ENCODE measurements at places on chromosomes 16 and 17.

- no peak for DNase-seq
These were observed 79.0 kb downstream of the HAPSTR1 start for GRCh38 chr16:9170470-9170869.

DNA sequence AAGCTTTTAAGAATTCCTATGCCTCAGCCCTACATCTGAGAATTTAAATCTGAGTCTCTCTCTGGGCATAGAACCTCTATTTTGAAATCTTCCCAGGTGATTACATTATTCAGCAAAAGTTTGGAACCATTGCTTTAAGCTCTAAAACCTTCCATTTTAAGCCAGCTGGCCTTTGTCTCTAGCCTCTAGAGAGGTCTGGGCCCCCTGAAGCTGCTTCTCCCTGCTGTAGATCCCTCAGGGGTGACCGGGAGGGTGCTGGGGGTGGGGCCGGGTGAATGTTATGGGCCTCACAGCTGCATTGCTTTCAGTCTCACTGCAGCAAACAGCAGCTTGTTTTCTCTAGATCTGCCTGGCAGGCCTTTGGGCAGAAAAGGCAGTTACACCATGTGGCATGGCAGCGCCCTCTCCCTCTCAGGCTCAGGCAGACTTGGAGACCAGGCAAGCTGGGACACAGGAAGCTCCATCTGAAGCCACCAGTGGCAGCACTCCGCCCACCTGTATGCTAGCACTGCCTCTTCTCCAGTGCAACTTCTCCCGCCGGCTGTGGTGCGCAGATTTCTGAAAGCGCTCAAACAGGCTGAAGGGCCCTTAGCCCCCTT lies 66.3 kb downstream of the MPRIP start:
- DNase-seq, result no peak

DNA sequence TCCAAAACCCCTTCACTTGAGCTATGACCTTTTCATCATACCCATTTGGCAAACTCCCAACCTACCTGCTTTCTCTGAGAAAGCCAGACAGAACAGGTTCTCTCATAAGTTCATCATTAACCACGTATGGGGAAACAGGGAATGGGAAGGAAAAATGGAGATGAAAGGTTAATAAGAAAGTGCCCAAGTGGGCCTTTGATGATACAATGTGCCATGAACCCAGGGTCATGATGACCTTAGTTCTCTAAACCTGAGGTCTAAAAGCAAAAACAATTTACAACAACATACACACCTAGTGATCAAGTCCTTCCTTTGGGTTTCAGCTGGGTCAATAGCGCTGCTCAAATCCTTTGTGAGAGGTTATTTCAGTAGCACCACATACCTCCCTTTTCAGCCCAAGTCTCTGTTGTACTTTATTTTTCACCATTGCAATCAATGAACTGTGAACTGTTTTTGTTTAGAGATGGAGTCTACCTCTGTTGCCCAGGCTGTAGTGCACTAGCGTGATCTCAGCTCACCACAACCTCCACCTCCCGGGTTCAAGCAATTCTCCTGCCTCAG lies 14.5 kb upstream of the RANGRF start:
- no peak for DNase-seq

GRCh38 chr16:65065031-65065430 lies 56.8 kb downstream of the CDH11 start:
- DNase-seq, result no peak

DNA sequence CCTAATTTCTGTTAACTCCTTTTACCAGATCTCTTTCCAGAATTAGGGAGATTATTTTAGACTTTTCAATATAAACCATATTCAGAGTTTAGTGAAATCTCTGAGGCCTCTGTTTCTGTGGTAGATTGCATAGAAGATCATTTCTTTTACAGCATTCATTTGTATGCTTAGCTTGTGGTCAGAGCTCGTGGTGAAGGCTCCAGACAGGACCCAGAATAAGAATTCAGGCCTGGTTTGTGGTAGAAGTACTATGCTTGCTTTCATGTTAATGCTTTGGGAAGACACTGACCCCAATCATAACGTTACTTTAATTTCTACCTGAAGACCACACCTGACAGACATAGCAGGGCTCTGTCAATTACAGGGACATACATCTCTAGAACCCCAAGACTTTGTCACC lies 258.1 kb downstream of the FTO start:
- no peak for DNase-seq

DNA sequence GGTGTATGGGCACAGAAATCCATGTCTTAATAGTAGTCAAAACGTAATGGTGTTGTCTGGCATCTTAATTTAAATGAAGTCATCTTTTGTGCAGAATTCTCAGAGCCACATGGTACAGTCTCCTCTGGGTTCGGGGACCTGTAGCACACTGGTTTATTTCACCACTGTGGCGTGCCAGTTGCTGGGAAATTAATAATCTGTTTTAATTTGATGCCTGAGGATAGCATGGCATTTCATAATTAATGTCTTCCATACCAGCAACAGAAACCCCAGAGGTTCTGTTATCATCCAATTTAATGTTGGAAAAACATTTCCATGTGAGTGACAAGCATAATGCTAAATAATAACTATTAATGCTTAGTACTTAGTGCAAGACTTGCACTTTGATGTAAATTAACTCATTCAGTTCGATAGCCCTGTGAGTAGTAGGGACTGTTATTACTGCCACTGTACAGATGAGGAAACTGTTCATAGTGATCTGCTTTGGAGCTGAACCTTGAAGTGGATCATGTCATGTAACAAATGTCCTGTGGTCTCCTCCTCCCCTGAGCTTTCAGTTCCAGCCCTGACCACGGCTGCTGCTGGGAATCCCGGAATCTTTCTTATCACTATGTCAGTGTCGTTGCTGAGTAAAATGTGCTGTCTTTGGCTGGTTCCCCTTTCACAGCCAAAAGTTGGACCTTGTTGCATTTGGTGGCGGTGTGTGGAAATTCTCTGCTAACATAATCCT lies 51.2 kb downstream of the SNX29 start:
- no peak for DNase-seq

DNA sequence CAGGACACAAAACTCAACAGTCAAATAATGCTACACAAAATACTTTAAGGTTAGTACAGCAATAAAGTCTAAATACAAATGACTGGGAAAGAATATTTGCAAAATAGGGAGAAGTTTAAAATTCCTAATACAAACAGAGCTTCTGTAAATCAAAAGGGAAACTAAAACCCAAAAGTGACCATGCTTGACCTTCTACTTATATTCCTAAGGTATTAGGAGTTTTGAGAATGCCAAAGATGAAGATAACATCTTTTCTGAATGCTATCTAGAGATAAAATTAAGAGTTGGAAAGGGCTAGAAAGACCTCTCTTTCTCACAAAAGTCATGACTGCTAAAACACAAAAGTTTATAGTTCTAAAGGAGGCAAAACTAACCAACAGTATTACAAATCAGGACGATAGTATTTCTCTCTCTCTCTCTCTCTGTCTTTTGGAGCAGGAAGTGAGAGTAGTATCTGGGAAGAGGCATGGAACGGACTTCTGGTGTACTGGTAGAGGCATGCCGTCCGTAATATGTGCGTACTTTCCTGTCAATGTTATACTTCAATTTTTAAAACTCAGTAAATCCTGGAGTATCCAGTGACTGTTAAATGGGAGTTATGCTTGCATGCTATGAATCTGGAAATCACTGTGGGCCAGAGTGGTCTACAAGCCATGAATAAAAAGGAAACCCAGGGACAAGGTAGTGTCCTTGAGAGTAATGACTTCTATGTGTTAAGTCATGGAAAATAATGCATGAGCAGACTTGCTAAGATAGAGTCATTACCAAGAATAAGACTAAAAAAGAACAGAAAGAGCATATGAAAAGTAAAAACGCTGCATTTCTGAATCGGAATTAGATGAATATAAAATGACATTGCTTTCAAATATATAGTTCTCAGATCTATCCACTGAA lies 49.7 kb upstream of the ANKFY1 start:
- no peak for DNase-seq

- no peak for DNase-seq
These were observed 42.2 kb upstream of the INTS2 start for GRCh38 chr17:61970030-61970429.

- no peak for DNase-seq
These were observed 73.0 kb downstream of the BCAS3 start for GRCh38 chr17:60750640-60751039.

Measured in activated naive CD8-positive, alpha-beta T cell treated with anti-CD3 and anti-CD28 coated beads, Interleukin-2, amount 50 U/mL, for 16 hours (primary cell).